D341Med (cell line): ENCODE measurements at places on chromosomes 13 and 19.

DNA sequence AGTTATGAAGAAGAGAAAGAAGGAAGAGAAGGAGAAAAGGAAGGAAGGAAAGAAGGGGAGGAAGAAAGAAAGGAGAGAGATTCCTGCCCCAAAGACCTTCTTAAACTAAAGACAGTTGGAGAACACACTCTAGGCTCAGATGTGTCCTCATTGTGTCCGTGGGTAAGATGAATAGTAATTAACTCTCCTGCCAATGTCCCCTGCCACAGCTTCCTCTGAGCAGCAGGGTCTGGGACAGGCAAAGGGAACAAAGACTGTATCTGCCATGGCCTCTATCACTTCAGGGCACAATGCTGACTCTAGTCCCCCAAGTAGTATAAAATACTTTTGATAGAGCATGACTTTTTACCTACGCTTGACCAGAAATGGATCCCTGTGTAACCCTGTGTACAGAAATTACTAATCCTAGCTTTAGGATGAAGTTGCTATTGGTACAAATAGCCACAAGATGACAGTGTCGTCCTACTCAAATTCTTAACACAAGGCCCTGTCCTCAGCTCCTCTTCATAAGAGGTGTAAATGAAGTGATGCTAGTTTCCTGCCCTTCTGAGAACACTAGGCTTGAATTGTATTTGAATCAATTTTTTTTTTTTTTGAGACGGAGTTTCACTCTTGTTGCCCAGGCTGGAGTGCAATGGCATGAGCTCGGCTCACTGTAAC lies 186.2 kb upstream of the GPR12 start:
- peak; percentile 50 for DNase-seq

- no peak for DNase-seq
These were observed 9.6 kb downstream of the CYP2F1 start for GRCh38 chr19:41123716-41124294.

DNA sequence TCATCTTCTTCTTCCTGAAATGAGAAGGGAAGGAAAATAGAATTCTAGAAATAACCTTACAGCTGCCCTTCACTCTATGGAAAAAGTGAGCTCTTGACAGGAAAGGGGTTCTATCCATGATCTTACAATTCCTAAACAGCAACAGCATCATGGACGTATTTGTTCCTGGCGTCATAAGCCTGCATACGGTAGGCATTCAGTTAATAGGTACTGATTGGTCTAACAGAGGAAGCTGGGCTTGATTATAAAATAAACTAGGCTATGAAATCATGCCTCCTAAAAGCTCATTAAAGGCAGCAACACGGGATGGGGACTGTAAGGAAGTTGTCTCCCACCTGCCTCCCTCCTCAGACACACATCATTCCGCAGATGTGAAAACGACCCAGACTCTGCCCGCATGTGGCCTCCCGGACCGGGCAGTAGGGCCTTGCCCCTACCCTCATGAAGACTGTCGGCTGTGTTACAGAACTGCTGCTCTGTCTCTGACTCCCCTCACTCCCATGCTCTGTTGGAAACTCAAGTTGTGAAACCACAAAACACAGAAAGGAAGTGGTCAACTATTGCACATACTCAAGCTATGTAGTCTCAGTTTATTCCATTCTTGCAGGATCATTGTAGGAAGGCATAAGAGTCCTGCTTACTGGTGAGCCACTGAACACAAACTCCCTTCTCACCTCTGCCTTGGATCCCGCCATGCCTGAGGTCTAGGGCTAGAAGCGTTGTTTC lies 129.8 kb downstream of the DLEU7 start:
- DNase-seq = no peak

GRCh38 chr13:109309625-109310363 lies 476.6 kb downstream of the IRS2 start:
- DNase-seq = no peak

DNA sequence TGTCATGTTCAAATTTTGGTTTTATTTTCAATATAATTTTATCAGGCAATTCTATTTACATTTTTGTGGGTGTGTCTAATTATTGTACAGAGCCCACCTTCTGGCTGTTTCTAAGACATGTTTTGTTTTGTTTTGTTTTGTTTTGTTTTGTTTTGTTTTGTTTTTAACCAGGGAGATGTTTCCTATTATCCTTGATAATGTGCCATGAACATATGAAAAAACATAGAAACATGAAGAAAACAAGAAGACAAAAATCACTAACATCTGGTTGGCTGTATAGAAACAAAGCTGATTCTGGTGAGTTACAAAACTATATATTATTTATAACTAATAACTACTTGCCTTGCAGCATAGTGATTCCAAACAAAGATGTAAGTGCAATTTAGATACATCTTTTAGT lies 128.1 kb upstream of the TRPC4 start:
- DNase-seq = no peak

- DNase-seq = no peak
These were observed at the start of gene RNF225 for GRCh38 chr19:58395220-58395978. Gene RNF225, plus strand, starts transcription at chr19:58395656. Its CDS starts 434 bp downstream, at chr19:58396090.

DNA sequence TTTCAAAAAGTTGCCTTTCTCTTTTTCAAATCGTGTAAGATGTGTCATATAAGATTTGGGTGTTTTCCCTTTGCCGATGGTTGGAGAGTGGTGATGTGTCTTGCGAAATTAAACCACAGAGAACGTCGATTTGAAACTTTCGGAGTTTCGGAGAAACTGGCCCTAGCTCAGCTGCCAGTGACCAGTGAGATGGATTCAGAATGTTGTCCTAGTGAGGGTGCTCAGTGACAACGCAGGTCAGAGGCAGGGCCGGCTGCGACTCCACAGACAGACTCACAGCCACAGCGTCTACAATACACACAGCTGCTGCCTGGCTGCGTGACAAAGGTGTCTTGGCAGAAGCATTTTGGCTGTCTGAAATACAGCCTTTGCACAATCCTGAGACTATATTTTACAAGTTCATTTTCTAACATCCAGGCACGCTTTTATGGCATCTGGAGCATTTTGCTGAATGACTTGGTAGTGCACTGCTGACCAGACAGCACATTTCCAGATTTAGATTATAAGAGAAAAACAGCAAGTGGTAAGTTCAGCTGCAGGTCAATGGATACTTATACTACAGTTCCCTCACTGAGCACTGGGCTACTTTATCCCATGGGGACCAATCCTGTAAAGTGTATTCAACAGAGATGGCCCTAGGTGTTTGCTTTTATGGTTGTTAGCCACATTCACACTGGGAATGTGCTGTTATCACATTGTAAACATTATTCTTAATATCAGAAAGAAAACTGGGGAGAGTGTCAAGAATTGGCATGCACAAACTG lies 207.5 kb downstream of the KCNRG start:
- no peak for DNase-seq

DNA sequence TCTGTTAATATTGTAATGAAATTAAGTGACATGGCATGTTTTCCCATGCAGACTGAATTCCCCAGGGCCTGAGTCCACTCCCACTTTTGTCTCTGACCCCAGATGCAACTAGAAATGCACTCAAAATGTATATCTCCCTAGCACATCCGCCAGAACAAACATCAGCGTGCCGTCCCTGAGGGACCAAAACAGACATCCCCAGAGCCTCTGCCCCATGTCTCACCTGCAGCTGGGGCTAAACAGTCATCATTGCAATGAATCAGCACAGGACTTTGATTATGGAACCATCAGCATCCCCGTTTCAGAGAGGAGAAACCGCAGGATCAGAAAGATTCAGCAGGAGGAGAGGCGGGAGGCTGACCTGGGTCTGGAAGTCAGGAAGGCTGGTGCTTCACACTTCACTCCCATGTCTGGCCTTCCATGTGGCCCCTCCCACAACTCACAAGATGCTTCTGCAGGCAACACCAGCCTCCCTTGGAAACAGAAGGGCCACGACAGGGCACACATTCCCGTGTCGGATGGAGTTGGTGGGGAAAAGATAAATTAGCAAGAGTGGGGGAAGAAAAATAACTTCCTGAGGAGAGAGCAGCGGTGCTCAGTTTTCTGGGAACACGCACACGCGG lies 130.6 kb upstream of the VSTM2B start:
- DNase-seq = no peak
